ENCODE measurements at places on chromosomes 4 and X. TPM values are rescaled to one million over a fixed set of nuclear protein-coding genes. Genes with fewer than 3 reads are reported as not detected.
A peak's percentile ranks its signal among the peaks of the same experiment; 100 is the strongest.

GRCh38 chr4:11408233-11408967 is 20.3 kb downstream of the HS3ST1 start:
- DNase-seq = no peak

- no peak for DNase-seq
These were observed 105.6 kb downstream of the NEUROG2 start for GRCh38 chr4:112410364-112410763.

GRCh38 chrX:129653971-129654651 is 645 bp downstream of the APLN start:
- peak; percentile 34 for DNase-seq

DNA sequence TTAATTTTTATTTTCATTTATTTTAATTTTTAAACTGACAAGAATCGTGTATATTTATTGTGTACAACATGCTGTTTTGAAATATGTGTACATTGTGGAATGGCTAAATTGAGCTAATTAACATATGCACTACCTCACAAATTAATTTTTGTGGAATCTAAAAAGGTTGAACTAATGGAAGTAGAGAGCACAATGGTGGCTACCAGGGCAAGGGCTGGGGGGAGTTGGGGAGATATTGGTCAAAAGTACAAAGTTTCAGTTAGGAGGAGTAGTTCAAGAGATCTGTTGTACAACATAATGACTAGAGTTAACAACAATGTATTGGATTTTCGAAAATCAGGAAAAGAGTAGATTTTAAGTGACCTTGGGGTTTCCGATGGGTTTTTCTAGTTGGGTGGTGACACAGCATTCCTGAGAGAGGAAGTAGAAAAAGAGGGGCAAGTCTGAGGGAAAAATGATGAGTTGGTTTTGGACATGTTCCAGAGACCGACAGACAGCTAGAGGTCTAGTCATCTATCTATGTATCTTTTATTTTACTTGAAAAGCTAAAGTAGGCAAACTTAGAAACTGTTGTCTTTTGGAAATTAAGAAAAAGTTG is 23.2 kb downstream of the APOO start:
- no peak for DNase-seq

DNA sequence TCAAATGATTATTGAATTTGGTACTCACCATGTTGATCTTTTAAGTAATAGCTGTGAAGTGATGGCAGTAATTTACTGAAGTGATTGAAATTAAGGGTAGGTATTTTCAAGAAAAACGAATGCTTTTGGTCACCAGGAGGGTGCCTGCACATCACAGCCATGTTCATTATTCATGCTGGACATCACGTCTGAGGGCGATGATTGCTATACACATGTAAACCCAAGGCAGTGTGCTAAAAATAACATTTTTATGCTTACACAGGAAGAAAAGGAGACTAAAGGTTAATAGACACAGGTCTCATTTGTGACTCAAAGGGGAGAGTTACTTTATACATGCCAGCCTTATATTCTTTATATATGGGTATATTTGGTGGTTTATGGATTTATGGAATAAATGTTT is 1146.0 kb downstream of the NLGN4X start:
- DNase-seq = no peak

GRCh38 chr4:44684648-44685047 is 6.4 kb downstream of the GUF1 start:
- no peak for DNase-seq

CCDC110 gene
- 3.0 TPM for total RNA-seq
